ENCODE measurements at places on chromosomes 2 and 18.

- no peak for DNase-seq
Measured at GRCh38 chr18:10265560-10266333, 188.7 kb upstream of the APCDD1 start.

- no peak for DNase-seq
Measured at GRCh38 chr2:106948540-106948939, 62.6 kb upstream of the ST6GAL2 start.

GRCh38 chr2:113818382-113818951, 62.0 kb upstream of the SLC35F5 start:
- no peak for DNase-seq

DNA sequence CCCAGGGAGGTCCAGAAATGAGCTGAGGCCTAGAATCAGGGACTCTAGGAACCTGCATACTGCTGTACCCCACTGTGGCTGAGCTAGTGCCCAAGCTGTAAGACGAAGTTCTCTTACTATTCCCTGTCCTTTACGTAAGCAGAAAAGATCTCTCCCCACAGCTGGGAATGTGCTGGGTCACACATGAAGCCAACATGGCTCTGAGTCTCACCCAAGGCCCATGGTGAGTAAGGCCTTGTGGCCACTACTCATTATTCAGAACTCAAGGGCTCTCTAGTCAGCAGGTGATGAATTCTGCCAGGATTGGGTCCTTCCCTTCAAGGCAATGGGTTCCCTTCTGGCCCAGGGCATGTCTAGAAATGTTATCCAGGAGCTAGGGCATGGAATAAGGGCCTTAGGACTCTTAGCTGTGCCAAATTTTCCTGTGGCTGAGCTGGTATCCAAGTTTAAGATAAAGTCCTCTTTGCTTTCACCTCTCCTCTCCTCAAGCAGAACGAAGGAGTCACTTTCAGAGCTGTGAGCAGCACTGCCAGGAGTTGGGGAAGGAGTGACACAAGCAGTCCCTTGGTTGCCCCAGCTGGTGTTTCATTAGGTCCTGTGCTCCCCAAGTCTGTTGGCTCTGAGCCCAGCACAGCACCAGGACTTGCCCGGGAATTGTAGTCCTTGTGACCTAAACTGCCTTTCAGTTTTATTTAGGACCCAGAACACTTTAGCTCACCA, 707.6 kb downstream of the SLC4A3 start:
- DNase-seq = no peak

- DNase-seq = no peak
Measured at GRCh38 chr2:42069568-42069967, 21.7 kb downstream of the PKDCC start.

- DNase-seq = no peak
Measured at GRCh38 chr18:2916184-2916583, 69.4 kb downstream of the EMILIN2 start.

DNA sequence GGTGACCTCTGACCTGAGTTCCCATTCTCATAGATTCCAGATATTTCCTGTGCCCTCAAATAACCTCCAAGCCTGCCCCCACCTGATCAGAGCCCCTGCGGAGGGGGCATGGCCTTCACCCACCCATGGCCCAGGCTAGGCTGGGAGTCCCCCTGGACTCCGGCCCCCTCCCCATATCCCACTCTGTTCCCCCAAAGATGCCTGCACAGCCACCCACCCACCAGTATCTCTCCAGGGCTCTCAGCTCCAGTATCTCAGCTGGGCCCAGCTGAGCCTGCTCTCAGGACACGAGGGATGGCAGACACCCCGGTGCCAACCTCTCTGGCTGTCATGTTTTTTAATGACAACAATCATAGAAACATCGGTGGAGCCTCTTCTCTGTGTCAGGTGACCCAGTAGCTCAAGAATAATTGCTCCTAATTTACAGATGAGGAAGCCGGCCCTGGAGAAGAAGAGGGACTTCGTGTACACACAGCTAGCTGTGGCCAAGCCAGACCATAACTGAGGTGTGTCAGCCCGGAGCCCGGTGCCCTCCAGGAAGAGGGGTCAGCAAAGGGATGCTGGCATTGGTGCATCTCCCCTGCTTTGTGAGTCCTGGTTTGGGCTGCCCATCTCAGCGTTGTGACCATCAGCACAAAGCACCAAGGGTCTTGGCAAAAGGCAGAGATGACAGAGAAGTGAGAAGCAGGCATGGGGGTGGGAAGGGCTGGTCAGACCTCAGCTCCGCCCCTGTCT, 84.4 kb downstream of the SDC1 start:
- DNase-seq = no peak

GRCh38 chr2:43169099-43169945, 57.1 kb downstream of the ZFP36L2 start:
- no peak for DNase-seq

- no peak for DNase-seq
Measured at GRCh38 chr2:30288561-30288960, 57.2 kb downstream of the LBH start.

- DNase-seq = no peak
Measured at GRCh38 chr2:152047824-152048471, 50.9 kb downstream of the CACNB4 start.

DNA sequence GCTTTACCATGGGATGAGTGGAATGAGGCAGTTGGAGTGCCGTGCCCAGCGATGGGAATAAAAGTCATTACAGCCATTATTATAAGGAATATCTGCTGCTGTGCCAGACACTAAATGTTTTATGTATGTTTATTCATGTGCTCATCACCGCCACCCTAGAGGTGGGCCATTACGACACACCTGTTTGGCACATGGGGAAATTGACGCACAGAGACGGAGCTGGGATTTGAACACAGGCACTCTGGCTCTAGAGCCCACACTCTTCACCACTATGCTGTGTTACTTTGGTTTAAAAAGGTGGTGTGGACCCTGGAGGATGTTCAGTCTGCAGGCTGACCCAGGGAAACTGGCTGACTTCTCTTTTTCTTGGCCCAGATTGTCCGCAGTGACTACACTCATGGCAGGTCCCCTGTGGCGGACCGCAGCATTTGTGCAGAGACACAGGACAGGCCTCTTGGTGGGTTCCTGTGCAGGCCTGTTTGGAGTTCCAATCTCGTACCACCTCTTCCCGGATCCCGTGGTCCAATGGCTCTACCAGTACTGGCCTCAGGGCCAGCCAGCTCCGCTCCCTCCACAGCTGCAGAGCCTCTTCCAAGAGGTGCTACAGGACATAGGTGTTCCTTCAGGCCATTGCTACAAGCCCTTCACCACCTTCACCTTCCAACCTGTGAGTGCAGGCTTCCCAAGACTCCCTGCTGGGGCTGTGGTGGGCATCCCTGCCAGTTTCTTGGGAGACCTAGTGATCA, 1.6 kb downstream of the TMEM177 start:
- DNase-seq = no peak

GRCh38 chr18:8005870-8006569, 438.9 kb downstream of the PTPRM start:
- no peak for DNase-seq

GRCh38 chr18:79610461-79611039, 69.1 kb upstream of the CTDP1 start:
- DNase-seq = no peak

DNA sequence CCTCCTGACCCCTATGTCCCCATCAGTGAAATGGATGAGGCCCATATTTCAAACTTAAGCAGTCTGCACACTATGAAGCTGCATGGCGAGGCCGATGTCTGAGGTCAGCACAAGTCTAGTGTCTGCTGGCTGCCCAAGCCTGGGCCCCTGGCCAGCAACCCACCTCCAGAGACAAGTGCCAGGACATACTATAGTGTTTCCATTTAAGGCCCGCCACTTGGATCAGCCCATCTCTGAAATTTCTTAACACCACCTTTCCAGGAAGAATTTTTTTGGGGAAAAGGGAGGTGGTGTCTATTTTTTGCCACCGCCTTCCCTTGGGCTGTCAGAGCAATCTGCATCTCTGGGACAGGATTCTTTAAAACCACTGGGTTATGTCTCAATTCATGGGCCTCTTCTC, 1.8 kb downstream of the ACVR1 start:
- peak; percentile 4 for DNase-seq

- DNase-seq = no peak
Measured at GRCh38 chr2:147888680-147889079, 43.9 kb downstream of the ACVR2A start.

GRCh38 chr2:46520130-46520711, 40.9 kb downstream of the TMEM247 start:
- DNase-seq = no peak
